Stromal cell of bone marrow (primary cell): ENCODE measurements at places on chromosomes 2 and 18.

DNA sequence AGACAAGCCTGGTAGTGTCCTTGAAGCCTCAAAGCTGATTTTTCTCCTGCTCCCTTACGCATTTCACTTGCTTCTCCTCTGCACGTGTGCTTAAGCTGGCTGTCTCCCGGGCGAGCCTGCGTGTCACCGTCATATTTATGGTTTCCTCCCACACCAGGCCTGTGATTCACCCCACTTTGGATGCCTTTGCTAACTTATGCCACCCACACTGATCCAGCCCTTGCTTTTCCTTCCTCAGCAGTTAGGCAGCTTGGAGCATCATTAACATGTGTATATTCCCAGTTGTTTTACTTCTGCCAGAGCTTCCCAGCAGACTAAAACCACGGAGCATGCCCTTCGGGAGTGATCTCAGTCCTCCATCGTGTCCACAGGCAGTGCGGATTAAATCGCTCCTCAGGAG lies 2.2 kb downstream of the ST3GAL5 start:
- DNase-seq = peak; percentile 95

DNA sequence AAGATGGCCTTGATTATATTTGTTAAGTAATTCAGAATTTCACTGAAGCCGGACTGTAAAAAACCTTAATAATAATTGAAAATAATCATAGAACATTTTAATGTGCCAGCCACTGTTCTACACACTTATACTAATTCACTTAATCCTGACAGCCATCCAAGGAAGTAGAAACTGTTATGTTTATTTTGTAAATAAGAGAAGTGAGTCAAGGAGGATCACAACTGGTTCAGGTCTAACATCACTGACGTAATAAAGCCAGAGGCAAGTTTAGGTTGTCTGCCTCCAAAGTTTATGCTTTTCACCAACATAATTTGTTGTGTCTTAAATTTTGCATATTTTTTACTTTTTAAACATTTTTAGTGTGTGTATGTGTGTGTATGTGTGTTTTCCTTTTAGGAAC lies 436.1 kb downstream of the LRRTM4 start:
- DNase-seq = no peak

DNA sequence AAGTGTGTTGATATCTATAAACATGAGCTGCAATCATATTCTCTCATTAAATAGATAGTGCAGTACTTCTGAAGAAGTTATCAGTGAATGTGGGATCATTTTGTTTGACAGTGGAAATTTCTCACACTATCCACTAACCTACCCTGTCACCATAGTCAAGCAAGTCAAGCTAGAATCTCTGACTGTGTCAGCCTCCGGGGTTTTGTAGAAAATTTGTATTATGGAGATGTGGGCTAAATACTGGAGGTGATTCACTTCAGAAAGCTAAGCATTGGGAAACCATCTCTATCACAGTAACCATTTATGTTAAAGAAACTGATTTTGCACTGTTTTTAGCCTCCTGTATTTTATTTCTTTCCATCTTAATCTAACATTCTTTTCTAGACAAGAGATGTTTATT lies 126.6 kb upstream of the CREB1 start:
- no peak for DNase-seq

DNA sequence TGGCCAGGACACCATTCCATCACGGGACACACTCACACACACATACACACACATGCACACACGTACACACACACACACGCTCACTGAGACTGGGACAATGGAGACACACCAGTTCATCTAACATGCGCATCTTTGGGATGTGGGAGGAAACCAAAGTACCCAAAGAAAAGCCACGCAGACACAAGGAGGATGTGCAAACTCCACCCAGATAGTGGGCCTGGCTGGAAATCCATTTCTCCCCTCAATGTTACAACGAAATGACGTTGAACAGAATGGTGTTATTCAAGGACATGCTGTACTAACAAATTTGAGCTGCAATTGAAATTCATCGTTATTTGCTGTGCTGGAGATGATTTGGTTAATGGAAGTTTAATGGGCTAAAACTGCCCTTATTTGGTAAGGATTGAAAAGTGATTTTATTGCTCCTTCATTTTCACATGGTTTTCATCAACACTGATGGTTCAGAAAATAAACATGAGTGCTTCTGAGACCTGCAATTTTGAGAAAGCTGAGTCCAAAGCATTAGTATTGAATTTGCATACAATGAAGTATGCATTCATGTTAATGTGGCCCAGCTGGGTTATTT lies 110.0 kb downstream of the KCNE4 start:
- no peak for DNase-seq

DNA sequence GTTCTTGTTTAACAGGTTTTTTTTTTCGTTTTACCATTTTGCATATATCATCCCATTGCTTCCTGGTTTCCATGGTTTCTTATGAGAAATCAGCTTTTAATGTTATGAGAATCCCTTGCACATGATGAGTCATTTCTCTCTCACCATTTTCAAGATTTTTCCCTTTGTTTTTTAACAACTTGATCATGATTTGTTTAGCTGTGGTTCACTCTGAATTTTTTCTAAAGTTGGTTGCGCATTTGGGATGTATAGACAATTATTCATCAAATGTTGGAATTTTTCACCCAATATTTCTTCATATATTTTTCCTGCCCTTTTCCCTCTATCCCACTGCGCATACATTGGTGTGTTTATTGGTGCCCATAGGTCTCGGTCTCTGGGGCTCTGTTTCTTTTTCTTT lies 42.4 kb upstream of the BIN1 start:
- peak; percentile 88 for DNase-seq

DNA sequence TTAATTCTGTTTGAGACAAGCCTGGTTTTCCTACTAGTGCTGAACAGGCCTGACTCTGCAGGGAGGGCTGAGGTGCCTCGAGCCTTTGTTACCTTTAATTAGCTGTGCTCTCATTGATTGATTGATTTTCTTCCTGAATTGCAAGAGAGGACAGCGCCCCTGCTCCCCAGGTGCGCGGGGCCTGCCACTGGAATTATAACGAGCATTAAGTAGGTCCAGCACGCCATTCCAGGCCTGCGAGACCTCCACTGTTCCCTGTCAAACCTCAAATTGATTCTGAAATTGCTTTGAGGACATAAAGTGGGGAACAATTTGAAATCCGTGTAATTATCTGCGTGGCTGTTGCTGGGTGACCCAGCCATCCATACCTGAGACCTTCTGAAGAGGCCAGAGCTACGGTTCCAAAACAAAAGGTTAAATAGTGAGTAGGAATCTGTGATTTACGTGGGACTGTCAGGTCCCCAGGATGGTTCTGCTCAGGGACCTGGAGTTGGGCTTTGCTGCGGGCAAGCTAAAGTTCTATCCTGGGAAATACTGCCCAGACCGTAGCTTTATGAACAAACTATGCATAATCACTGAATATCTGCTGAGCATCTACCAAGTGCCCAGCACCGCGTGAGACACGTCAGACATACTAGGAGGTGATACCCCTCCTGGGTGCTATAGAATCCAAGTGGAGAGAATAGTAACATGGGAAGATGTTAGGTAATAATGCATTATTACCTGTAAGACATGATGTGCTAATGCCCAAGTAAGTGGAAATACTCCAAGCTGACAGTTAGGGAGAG lies 104.1 kb downstream of the ZBTB7C start:
- DNase-seq = no peak
